ENCODE measurements at places on chromosomes 11 and 22.

DNA sequence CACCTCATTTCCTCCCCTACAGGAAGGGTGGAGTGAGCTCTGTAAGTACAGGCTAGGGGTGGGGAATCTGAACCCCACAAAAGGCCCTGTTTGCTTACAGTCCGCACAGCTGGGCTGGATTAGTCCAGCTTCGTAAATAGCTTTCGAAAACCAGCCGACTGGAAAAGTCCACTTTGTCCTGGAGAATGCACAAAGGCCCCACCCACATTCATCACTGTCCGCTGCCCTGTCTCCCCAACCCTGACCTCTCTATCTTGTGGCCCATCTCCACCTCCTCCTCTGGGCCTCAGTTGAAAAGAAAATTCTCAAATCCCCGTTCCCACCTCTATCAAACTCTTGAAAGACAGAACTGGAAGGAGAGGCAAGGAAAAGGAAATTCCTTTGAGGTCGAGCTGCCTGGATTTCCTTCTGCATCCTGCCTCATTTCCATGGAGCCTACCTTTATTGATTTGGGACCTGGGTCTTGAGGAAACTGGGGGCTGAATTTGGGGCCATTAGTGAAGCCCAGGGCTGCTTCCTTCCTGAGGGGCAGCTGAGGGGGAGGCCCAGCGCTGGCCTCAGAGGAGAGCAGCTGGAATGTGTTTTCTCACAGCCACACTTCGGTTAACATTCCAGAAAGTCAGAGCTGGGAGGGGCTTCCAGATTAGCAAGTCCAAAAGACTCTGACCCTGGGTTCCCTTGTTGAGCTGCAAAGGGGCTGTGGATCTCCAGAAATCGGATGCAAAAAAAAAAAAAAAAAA is 147.6 kb downstream of the FBXO7 start:
- DNase-seq, result no peak

GRCh38 chr11:112348480-112349029 is 87.9 kb upstream of the PLET1 start:
- DNase-seq, result no peak

GRCh38 chr11:34126959-34127848 is 21.8 kb downstream of the NAT10 start:
- no peak for DNase-seq

- no peak for DNase-seq
These were observed 21.3 kb upstream of the MTNR1B start for GRCh38 chr11:92948116-92948515.

DNA sequence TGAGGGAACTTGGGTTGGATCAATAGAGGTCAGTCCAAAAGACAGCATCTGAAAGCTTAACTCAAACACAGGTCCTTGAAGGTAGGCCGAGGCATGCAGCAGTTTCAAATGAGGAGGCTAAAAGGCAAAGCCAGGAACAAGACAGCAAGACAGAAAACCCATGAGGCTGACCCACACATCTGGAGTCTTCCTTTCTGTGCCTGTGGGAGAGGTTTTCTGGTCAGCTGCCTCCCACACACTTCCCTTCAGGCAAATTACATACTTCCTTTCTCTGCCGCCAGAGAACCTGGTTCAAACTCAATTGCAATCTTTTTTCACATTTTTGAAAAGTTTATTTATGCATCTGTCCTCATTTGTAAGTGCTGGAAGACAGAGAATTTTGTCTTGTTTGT is 29.8 kb upstream of the CRTAM start:
- DNase-seq, result no peak

GRCh38 chr11:111089759-111090158 is 155.8 kb upstream of the POU2AF2 start:
- no peak for DNase-seq

DNA sequence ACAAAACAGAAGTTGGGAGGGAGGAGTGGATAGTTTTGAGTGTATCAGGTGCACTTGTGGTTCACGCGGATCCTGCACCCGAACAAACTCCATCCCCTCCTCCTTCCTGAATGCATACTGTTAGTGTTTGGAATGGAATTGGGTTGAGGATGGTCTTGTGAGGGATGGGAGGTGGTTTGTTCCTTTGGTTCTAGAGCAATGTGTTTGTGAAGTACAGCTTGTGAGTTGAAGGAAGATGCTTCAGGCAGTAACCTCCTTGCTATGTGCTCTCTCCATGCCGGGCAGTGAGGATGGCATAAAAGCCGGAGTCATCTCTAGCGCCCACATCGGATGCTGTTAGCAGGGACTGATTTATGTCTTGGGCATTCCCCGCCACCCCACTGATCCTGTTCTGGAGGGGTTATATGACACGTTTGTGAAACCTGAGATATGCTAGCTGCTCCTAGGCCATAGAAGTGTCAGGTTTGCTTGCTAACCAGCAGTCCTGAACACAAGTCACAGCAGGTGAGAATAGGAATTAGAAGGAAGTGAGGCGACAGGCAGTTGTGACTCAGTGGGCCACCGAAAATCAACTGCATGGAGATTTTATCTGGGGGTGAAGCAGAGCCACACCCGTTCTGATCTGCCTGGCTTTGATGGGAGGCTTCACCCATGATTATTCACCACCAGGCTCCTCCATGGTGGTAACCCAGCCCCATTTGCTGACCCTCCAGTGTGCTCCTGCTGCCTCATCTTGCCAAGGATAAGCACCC is 2.2 kb downstream of the BCR start:
- peak; percentile 61 for DNase-seq

- peak; percentile 28 for DNase-seq
These were observed 32.2 kb downstream of the LIMK2 start for GRCh38 chr22:31244046-31244942.

DNA sequence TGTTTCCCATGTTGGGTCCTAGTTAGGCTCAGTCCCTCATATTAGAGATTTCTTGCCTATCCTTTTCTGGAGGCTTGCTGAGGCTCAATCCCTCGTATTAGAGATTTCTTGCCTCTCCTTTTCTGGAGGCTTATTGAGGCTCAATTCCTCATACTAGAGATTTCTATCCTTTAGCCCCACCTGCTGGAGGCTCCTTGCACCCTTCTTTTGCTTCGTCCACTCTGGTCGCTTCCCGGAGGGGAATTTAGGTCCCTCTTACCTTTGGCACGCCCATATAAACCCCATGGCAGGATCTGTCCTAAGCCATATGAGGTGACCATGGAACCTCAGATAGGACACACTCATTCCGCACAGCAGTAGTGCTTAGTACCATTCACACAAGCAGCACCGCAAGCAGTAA is 15.9 kb downstream of the CYP2D6 start:
- DNase-seq, result no peak

DNA sequence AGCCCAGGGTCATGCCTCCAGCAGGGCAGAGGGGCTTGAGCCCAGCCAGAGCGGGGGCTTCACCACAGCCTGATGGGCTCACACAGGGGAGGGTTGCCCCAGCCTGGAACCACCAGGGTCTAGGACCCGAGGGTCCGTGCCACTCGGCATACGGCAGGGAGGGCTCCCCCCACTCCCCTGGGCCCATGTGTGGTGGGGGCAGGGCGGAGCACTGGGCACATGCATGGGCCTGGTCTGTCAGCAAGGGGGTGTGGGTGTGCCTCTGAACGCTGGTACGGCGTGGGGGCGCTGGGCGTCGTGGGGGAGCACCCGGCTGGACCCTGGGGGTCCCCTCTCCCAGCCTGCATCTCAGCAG is 29.3 kb downstream of the MOB2 start:
- DNase-seq, result no peak

DNA sequence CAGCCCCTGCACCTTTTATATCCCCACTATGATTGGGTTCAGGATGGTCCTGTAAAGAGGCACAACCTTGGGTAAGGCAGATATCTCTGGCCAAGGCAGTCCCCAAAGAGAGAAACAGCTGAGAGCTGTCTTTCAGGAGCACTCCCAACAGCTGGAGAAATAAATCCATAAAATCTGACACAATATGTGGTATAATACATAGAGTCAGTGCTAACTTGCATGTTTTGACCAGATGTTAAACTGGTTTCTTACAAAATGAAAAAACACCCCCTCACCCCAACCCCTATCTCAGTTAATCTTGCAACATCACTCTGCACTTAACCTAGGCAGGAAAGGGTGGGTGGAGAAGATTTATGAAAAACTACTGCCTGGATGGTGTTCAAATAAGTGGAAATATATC is 44.0 kb upstream of the C11orf87 start:
- no peak for DNase-seq

DNA sequence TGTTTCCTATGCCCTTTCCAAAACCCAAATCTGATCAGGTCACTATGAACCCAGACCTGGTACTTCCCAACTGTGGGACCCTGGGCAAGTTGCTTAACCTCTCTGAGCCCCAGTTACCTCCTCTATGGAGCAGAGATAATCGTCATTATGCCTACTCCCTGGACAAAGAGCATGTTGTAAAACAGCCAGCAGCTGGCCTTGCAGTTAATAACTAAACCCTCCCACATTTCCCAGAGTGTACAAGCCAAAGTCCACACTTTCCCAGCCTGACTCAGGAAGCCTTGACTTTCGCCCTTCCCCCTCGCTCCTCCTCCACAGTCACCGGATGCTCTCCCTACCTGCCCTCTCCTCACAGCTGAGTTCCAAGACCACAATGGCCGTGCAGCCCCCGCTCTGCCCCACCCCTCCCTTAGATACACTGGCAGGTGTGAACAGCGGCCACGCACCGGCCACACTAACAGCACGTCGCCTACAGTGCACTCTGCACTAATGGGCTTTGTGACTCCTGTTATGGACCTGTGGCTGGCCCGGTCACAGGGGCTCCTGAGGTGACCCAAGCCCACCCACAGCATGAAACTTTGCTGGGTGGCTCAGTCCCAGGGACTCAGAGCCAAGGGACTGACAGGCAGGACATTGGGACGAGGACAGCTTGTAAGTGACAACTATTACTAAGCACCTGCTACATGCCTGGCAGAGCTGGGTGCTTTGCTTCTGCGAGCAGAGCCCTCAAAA is 15.6 kb upstream of the MFNG start:
- no peak for DNase-seq

DNA sequence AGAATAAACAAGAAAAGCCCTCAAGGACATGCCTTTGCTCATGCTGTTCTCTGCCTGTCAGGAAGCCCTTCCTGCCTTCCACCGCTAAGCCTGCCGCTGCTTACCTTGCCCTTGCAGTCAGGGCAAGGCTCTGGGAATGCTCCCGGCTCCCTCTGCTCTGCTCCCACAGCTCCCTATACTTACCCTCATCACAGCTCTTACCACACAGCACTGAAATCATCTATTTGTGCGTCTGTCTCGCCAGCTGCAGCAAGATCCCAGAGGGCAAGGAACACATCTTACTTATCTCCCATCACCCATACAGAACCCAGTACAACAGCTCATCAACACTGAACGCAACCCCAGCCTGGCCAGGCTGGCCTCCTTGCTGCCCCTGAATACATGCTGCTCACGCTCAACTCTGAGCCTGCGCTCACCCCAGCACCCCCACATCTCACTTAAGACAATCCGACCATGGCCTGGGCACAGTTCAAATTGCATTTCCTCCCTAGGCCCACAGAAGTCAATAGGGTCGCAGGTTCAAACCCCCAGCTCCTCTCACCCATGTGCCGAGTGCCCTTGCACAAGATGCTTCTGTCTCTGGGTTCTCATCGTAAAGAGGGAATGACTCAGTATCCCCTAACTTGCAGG is 161.8 kb downstream of the IGLL1 start:
- DNase-seq, result no peak

DNA sequence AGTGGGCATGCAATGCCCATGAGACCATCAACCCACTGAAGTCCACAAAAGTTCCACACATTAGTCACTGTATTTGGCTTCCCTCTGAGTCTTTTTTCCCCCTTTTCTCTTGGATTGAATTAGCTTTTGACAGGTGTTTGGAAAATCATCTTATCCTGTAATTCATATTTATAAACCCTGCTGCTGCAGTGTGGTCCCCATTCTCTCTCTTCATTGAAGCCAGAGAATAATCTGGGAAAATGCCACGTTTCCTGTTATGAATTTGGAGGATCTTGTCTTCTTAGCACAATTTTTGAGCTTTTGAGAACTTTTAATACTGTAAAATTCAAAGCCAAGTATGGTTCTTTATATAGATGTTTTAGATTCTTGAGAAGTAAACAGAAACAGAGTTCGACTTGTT is 84.8 kb downstream of the UVRAG start:
- no peak for DNase-seq

- DNase-seq, result peak; percentile 41
These were observed 1.3 kb upstream of the KMT5B start for GRCh38 chr11:68214173-68215086.

DNA sequence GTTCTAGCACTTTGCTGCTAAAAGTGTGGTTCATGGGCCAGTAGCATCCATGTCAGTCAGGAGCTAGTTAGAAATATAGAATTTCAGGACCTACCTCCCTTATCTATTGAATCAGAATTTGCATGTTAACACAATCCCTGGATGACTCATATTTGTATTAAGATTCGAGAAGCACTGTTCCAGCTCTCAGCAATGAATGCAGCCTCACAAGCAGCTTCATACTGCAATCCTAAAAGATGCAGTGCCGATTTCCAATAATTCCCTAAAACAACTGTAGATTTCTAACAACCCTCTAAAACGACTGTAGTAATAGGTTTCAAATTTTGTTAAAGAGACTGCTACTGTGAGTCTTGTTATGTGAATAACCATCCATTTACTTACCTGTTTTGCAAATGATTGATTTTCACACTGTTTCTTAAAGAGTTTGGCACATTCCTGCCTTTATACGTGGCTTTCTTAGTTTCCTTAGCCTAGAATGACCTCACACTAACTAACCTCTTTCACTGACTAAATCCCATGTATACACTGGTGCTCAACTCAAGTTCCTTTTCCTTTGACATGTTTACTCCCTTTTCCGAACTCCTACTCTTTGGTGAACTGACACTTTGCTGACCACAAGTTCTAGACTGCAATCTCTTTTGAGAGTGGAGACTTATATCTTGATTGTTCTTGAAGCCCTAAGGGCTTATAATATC is 511.8 kb downstream of the METTL15 start:
- DNase-seq, result no peak

DNA sequence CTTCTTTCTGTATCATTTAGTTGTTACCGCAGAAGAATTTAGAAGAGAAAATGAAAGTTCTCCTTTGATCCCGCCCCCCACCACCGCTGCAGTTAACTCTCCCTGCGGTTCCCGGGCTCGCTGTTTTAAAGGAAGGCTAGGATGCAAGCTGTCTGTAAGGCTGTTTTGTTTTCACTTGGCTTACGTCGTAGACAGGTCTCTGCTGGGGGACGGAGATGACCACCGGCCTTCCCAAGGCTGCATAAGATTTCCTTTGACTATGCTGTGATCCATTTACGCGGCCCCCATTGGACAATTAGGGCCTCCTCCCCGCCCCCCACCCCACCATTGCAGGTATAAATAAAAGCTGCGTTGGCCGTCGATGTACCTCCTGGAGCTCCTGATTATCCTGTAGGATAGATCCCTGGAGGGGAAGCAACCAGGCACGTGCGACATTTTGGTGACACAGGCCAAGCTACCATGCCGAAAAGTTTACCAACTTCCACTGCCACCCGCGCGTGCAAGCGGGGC is 1.4 kb upstream of the CPT1A start:
- no peak for DNase-seq

GRCh38 chr22:25540908-25541660 is 23.4 kb upstream of the GRK3 start:
- DNase-seq, result no peak

- no peak for DNase-seq
These were observed 123.2 kb upstream of the SORL1-AS1 start for GRCh38 chr11:121575963-121576290.
